Amniotic stem cell (primary cell): ENCODE measurements at places on chromosomes 1 and 21.

GRCh38 chr1:24502065-24502708, 449 bp upstream of the RCAN3 start:
- DNase-seq: peak; percentile 16

DNA sequence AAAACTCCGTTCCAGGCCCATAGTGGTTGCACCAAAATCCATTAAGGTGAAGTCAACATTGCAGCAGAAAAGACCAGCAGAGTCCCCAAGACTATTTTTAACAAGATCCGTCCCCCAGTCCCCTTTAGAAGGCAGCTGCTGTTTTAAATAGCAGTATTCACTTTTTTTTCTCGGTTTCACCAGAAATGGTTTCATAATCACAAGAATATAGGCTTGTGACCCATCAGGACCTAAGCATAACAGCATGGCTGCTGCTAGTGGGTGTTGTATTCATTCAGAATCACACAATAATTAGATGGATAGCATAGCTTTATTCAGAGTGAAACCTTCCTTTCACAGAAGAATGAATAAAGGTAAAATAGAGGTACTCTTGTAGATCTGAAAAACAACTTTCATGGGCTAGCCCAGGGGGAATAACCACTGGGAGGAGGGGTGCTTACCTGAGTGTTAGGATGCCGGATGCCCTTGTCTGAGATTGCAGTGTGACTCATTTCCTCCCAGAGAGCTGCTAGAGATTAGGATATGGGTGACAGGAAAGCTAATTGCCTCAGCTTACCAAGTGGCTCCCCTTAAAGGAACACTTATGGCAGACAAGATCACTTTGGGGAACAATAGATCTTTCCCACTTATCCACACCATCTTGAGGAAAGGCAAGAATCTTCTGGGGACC, 35.0 kb downstream of the ACKR1 start:
- DNase-seq: no peak

- DNase-seq: no peak
Measured at GRCh38 chr1:71269818-71270217, 189.0 kb upstream of the ZRANB2 start.

- DNase-seq: peak; percentile 56
Measured at GRCh38 chr1:235417086-235417697, 50.0 kb downstream of the TBCE start.

- DNase-seq: no peak
Measured at GRCh38 chr1:220685879-220686278, 4.3 kb upstream of the C1orf115 start.

- DNase-seq: no peak
Measured at GRCh38 chr1:36576118-36576517, 93.4 kb upstream of the CSF3R start.

DNA sequence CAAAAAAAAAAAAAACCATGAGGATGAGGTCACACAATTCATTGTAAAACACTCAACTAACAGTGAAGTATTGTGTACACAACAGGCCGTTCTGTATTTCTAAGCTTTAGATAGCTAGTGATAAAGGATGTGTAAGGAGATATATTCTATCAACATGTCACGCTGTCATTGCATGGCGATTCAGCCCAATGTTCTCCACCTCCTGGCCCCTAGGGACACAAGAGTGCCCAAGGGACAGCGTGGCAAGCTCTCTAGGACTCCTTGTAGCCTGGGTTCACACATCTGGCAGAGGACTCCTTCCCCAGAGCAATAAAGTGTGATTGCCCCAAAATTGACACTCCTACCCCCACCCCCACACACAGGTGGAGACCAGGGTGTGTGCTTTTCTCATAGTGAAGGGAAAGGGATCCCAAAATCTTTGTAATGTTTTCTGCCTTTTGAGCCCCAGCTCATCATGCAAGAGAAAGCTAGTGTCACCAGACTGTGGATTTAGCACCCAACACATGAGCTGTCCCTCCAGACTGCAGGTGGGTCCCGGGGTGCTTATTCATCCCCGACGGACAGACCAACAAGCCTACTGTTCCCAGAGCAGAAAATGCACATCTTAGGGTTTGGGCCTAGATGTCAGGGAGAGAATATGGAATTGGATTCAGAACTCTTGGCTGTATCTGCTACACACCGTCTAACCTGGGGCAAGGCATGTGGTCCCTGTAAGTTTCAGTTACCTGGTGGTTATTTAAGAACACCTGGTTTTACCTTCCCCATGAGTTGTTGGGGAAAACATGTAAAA, 11.5 kb downstream of the TMPRSS3 start:
- DNase-seq: no peak

- DNase-seq: no peak
Measured at GRCh38 chr1:26109229-26110164, 2.1 kb upstream of the PDIK1L start.

- no peak for DNase-seq
Measured at GRCh38 chr1:167065471-167065870, 24.7 kb downstream of the GPA33 start.

DNA sequence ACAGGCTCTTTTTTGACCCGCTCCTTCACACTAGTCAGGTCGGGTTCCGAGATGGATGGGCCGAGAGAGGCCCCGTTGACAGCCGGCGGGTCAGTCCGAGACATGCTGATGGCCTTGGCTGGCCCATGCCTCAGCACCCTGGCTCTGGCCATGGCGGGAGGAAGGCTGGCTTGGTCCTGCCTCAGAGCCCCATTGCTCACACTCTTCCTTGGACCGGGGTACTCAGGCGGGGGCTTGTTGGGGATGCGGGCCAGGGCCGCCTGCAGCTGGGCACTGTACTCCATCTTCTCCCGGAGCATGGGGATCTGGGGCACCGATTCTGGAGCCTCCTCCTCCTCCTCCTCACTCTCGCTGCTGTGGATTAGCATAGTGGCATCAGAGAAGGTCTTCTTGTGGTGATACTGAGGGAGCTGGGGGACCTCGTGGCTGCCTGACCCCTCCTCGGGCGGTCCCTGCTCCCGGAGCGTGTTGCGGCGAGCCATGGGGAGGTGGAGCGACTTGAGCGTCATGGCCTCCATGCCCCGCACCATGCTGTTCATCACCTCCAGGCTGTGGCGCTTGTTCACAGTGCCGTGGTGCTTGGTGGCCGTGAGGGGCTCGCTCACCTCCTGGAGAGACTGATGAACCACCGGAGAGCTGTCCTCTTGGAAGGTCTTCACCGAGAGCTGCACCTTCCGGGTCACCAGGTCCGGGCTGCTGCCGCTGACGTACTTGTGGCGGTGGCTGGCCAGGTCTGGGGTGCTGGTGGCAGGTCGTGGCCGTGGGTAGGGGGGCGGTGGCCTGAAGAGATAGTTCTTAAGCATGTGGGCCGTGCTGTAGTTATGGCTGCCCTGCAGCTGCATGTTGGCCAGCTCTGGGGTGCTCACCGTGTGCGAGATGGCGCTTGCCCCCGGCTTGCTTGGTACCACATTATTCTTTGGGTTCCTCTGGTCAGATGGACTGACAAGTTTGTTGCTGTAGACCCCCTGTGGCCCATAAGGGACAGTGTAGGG, 102.7 kb downstream of the SMYD2 start:
- no peak for DNase-seq

- DNase-seq: no peak
Measured at GRCh38 chr1:64488862-64489261, 18.9 kb downstream of the CACHD1 start.

GRCh38 chr1:41670217-41670957, 185.9 kb upstream of the EDN2 start:
- DNase-seq: peak; percentile 56

DNA sequence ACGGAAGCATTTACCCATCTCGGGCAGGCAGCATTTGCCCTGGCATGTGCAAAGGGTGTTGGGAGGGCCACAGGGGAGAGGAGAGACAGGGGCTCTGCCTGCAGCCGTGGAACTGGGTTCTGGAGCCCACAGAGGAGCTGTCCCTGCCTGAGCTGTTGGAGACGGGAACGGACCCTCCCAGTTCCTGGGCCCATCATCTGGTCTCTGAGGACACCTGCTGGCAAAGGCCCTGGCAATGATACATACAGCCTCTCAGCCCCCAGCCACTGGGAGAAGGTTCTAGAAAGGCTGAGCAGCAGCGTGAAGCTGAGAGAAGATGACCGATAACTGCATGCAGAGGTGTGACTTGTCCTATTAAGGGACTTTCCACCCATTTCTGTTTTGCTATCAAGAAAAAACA, 31.4 kb downstream of the FAAP20 start:
- no peak for DNase-seq

DNA sequence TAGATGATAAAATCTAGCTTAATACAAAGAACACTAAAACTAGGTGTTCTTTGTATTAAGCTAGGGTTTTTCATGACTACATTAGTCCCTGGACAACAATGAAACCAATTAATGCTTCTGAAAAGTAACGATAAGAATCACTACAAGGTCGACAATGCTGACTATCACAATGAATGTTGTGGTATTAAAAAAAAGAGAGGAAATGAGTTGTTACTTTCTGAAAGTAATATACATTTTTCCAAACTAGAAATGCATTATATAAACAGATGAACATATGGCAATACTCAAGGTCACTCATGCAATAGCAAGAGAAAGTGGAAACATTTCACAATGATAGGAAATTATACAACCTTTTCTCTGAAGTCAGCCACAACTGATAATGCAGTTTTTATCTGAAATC, 19.0 kb downstream of the DPH5 start:
- no peak for DNase-seq

- no peak for DNase-seq
Measured at GRCh38 chr1:68197891-68198290, 34.4 kb downstream of the WLS start.

DNA sequence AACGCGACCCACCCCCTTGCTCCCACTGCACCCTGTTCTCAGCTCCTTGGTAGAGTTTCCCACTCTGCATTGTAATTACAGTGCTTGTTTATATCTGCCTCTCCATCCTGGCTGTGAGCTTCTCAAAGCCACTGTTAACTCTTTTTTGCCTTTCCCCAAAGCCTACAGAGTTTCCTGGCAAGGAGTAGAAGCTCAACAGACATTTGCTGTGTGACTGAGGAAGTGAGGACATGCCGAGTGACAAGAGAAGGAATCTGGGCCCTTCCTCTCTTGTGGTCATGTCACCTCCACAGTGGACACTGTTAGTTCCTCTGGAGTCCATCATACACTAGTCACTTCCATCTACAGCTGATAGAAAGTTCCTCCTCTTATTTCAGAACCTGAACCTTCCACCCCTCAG, 6.1 kb upstream of the IGSF8 start:
- no peak for DNase-seq

DNA sequence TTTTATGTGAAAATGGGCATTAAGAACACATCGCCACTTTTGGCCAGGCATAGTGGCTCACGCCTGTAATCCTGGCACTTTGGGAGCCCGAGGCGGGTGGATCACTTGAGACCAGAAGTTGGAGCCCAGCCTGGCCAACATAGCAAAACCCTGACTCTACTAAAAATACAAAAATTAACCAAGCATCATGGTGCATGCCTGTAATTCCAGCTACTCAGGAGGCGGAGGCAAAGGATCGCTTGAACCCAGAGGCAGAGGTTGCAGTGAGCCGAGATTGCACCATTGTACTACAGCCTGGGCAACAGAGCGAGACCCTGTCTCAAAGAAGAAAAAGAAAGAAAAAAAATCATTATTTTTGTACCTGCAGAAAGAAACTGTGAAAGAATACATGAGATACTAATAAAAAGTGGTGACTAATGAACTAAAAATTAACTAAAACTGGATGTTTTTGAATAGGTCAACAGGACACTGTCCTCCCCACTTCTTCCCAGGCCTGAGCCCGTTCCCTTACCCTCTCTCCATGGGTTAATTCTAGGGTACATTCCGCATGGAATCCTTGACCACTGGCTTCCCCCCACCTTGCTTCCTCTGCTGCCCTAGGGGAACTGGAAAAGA, 8.3 kb upstream of the TINAGL1 start:
- no peak for DNase-seq

- no peak for DNase-seq
Measured at GRCh38 chr1:114215436-114215835, 61.8 kb upstream of the SYT6 start.

DNA sequence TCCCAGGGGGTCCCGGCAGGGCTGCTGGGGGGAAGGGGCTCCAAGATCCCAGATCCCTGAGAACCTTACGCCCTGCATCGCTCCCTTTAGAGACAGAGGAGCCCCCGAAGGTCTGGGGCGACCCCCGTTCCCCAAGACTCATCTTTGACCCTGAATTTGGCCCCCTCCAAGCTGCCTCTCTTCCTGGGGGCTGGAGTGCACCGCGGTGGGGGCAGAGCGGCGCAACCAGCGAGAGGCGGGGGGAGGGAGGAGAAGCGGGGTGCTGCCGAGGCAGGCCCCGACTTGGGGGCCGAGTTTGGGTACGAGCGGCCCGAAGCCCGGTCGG, 5.4 kb upstream of the PLEKHG5 start:
- no peak for DNase-seq

DNA sequence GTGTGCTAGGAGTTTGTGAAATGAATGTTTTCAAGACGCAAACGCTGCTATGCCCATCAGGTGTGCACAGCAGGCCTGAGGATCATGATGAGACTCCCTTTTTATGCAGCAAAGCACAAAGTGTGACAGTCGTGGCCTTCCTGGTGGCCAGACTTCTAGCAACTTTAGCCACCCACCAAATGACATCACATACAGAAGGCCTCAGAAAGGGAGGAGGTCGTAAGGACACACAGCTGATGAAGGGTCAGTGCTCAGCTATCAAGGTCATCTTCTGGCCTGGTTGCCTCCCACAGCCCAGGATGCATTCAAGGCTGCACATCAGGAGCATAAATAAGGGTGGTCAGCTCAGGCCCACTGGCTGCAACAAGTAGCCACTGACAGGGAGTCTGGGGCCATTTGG, 36.6 kb downstream of the BMP8A start:
- DNase-seq: no peak

DNA sequence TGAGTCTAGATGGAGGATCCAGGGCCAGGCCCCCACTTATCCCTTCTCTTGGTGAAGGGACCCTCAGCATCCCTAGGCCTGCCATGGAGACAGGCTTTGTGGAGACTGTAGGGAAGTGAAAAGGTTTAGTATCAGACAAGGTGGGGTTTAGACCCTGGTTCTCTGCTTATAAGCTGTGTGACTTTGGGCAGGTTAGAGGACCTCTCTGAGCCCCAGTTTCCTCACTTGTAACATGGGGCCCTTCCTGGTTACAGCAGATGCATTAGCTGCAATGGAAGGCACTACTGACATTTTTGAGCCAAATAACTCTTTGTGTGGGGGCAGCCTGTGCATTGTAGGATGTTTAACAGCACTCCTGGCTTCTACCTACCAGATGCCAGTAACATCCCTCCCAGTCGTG, 22.7 kb downstream of the PADI2 start:
- DNase-seq: no peak

- DNase-seq: no peak
Measured at GRCh38 chr1:228853637-228854036, 118.4 kb downstream of the RHOU start.
